ENCODE measurements at places on chromosomes 7 and 10.
A peak's percentile ranks its signal among the peaks of the same experiment; 100 is the strongest.

GRCh38 chr7:87567052-87567451 lies 33.6 kb downstream of the ABCB1 start:
- DNase-seq = no peak

DNA sequence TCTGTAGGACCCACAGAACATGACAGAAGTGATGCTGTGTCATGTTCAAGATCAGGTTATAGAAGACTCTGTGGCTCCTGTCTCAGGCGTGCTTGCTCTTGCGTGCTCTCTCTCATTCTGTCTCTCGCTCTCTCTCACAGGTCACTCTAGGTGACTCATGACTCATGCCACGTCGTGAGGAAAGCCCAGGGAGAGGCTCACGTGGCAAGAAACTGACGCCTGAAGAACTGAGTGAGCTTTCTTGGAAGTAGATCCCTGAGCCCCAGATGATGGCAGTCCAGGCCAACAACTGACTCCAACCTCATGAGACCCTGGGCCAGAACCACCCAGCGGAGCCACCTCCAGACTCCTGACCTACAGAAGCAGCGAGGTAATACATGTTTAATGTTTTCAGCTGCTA lies 103.3 kb downstream of the DNMBP start:
- DNase-seq = peak; percentile 52

- DNase-seq = no peak
Observed at GRCh38 chr10:59234816-59235429, 58.5 kb downstream of the PHYHIPL start.

DNA sequence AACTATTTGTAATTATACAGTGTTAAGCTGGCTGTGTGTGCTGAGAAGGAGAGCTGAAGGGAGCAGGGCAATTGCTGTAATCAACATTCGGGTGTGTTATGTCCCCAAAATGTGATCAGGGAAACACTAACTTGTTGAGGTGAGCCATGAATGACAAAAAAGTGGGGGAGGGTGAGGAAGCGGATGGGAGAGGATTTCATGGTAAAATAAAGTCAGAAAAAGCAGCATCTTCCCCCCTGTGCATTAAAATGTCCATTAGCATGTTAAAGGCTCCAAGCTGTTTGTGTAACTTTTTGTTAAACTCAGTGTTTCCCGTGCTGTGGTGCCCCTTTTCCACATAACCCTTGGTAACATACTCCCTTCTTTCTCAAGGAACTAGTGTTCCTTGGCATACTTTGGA lies 84.9 kb downstream of the ARID5B start:
- DNase-seq = no peak

DNA sequence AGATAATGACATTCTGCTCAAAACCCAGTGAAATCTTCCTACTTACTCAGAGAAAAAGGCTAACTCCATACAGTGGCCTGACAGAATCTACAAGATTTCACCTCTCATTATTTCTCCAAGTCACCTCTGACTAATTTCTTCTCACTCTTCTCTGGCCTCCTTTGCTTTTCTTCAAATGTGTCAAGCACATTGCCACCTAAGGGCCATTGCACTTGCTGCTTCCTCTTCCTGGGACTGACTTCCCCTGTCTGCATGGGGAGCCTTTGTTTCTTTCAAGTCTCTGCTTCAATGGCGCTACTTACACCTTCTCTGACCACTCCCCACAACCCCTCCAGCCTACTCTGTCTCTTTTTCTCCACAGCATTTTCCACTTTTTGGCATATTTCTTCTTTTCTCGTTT lies 36.0 kb downstream of the PRTFDC1 start:
- no peak for DNase-seq

DNA sequence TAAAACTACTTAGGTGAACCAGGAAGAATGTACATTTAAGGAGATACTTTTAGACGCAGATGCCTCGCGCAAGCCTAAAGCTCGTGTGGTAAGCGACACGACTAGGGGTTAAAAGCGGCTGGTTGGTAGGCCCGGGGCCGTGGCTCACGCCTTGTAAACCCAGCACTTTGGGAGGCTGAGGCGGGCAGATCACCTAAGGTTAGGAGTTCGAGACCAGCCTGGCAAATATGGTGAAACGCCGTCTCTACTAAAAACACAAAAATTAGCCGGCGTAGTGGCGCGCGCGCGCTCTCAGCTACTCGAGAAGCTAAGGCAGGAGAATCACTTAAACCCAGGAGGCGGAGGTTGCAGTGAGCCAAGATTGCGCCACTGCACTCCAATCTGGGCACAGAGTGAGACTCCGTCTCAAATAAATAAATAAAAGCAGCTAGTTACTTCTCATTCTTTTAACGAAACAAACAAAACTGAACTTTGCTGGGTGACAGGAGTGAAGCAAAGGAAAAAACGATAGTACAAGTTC lies 879 bp downstream of the NUDT5 start:
- DNase-seq = no peak

DNA sequence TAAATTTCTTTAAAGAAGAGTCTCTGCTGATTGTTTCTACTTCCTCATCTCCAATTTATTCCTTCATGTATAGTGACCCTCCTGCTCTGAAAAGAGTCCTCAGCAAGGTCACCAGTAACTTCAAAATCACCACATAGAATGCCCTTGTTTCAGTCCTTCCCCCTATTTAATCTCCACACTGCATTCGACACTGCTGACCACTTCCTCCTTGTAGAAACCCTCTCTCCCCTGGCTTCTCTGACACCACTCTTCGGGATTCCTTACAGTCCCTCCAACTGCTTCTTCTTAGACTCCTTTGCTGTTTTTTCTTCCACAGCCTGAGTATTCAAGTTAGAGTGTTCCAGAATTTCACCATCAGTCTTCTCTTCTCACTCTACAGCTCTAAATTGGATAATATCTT lies 89.5 kb downstream of the VPS41 start:
- DNase-seq = no peak

GRCh38 chr10:27564398-27564797 lies 60.3 kb downstream of the RAB18 start:
- DNase-seq = no peak

DNA sequence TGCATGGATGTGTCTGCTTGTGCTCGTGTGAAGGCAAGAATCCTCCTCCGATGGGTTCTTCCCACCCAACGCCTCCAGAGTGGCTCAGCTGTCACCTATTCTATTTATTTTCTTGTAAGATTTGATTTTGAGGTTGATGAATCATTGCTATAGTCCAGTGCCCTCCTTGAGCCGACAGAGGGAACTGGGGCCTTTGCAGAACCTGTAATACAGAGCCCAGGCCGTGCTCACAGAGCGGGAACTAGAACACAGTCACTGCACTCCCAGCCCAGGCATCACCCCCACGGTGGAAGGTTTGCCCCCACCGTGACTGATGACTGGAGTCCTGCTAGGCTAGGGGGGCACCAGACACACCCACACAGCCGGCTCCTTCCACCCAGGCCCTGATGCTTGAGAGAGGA lies 2.0 kb downstream of the RARRES2 start:
- no peak for DNase-seq

GRCh38 chr7:151839451-151839921 lies 37.4 kb downstream of the PRKAG2 start:
- DNase-seq = no peak

- no peak for DNase-seq
Observed at GRCh38 chr10:34764472-34764946, 50.6 kb downstream of the PARD3 start.

DNA sequence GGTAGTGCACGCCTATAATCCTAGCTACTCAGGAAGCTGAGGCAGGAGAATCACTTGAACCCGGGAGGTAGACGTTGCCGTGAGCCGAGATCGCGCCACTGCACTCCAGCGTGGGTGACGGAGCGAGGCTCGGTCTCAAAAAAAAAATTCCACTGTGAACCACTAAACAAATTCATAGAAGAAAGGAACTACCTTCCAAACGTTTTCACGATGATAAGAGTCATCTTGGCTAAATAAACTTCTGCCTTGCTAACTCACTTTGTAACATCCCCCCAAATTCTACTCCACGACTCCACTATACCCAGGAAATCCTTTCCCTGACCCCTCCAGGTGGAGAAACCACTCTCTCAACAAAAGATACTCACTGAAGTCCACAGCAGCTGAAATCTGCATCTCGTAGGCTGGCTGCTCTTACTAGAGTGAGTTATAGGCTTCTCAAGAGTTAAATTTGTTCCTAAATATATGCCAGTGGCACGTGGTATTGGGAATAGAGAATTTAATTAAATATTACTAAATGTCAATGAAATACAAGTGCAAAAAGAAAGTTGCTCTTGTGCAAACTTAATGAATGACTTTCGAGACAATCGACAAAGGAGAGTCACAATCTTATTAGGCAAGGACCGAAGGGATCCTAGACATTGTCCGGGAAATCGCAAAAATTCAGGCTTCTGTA lies 1.6 kb upstream of the GTF2I start:
- no peak for DNase-seq

DNA sequence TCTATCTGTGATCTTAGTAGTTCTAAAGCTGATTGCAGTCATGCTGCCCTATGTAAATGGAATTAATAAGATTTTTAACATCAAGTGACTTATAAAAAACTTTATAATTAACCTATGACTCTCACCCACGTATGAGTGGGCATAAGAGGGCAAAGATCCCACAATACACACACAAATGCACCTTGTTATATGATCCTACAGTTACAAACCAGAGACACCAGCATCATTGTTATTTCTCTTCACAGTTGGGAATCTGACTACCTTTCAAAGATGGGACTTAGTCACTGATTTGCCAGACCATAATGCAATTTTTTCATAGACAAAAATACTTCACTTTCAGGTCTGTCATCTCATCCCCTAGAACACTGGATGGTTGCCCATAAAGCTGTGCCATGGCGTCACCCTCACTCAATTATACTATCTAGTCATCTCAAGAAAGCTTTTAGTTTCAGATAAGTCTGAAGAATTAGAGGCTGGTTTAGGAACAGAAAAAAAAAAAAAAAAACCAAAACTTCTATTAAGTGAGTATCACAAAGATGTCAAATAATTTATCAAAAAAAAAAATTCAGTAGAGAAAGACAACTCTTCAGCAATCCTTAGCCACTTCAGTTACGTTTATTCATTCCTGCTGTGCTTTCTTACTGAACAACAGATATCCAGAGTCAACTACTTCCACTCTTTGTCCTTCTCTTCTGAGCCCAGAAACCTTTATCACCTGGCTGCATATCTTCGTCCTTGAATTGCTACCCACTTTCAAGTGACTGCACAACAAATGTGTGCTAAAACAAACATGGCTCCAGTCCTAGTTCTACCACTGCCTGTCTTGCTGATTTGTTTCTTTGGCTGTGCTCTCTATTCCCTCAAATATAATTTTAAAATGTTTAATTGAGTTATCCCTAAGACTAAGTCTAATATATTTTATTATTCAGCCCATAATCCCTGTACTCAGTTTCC lies 175.0 kb upstream of the CHRM2 start:
- no peak for DNase-seq

DNA sequence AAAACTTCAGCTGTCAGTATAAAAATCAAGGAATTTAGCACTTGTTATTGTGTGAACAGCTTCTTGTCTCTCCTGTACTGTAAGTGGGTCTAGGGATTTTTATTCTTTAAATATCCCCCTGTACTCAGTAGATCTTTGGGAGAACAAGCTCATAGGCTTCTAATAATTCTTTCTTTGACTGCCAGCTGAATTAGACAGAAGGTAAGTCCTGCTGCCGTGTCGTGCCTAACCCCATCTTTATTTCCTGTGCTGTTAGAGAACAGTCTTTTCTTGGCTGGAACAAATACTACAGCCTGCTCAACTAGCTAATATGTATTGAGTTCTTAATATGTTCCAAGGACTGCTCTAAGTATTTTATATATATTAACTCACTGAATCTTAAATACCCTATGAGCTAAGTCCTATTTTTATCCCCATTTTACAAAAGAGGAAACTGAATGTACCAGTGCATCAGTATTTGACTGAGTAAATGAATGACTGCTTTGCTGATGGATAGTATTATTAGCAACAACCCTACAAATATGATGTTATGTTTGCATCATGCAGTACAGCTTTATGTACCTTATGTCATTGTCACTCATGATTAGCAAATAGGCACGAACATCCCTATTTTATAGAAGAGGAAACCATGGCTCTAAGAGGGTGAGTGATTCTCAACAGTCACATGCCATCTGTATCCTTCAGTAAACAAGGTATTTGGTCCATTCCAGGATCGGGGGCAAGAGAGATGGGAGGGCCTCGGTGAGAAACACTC lies 5.5 kb upstream of the DUSP5 start:
- no peak for DNase-seq

DNA sequence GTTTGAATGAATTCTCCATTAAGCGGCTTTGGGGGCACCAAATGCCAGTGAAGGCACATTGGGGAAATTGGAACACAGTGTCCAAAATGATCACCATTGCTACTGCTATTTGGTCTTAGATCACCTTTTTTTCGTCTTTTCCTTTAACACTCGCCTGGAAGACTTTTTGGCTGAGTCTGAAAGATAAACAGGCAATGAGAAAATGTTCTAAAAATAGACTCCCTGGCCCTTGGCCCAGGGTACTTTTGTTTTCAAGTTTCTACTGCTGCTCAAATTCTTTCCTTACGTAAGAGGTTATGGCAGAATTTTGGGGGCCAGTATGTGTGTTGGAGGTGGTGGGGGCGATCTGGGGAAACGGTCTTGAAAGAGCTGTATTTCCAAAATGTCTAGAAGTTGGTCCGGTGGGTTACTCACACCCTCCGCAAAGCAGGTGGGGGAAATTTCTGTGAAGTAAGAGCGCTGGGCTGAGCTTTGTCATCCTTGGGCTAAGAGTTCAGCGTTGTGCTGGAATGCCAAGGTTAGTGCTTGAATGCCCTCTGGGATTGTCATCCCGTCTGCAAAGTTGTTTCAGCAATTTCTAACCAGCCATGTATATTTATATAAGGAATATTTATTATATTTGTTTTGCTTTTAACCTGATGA lies 1.3 kb upstream of the ITPRIP start:
- DNase-seq = no peak

DNA sequence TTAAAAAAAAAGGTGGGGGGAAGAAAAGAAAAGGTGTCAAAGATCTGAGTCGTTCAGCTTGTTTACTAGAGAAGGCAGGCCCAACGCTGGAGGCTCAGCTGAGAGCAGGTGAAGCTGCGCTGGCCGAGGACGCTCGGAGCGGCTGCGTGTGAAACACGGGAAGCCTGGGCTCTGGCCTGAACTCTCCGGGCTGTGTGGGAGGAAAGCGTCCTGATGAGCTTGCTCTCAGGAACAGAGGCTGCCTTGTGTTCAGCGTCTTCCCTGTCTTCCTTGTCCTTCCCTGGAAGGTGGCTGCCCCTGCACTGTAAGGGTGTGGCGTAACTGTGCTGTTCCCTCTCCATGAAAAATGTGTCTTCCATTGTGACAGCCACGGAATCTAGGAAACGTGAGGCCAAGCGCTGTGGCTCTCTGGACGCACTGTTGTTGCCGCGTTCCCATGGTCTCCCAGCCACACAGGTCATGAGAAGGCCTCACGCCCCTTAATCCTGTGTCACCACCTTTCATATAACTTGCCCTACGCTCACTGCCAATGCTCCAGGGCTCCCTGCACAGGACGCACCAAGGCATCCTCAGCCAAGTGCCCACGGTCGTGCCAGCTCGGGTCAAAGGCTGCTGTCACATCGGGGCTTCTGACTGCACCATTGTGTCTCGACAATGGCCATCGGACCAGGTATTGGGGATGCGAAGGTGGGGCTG lies 15.8 kb downstream of the IL15RA start:
- DNase-seq = no peak
